ENCODE measurements at places on chromosomes 3 and 15. TPM values are rescaled to one million over a fixed set of nuclear protein-coding genes. Genes with fewer than 3 reads are reported as not detected.

IL17RB gene
- total RNA-seq: 5.6 TPM

DNA sequence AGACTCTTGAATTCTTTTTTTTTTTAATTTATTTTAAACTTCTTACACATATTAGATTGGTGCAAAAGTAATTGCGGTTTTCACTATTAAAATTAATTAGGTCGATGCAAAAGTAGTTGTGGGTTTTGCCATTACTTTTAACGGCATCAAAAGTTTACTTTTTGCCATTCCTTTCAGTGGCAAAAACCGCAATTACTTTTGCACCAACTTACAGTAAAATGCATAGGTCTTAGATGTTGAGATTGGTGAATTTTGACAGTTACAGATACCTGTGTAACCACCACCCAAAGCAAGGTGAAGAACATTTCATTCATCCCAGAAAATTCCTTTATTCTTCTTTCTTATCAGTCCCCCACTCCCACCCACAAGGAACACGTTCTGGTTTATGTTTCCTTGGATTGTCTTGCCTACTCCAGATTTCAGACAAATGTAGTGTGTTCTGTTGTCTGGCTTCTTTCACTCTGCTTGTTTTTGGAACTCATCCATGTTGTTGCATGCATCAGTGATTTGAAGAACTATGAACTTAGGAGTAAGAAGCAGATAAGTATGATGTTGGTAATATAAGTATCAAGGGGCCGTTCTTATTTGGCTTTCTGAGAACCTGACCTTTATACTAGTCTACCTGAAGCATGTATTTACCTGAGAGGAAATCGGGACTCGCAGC, 198.4 kb upstream of the UBE2E1 start:
- no peaks in the 10 kb centered on the region for H3K27me3 ChIP-seq
- no peaks in the 10 kb centered on the region for H3K36me3 ChIP-seq
- H3K27ac ChIP-seq: no peak overlapping the region

AMT gene
- 57.8 TPM for total RNA-seq

- no peak for DNase-seq
- peaks cover 26% of the 10 kb centered on the region for H3K36me3 ChIP-seq
- peak overlapping the region; percentile 98 for H3K27ac ChIP-seq
- no peak overlapping the region for H3K4me3 ChIP-seq
- peaks cover 76% of the 10 kb centered on the region for H3K4me1 ChIP-seq
Measured at GRCh38 chr3:187186801-187187421, 10.4 kb upstream of the RTP1 start.

DNA sequence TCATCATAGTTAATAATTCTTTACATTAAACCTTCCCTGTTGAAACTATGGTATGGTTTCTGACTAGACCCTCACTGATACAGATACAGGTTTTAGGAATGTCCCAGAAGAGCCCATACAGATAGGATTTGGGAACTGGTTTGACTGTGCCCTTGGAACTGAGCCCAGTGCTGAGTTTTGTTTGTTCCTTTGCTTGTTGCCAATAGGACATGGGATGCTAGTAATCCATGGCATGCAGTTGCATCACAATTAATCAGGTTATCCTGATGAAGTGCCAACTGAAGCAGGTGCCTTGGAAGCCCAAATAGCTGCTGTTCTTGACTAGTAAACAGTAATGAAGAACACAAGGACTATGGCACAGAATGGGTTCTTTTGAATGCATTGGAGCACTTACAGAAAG, 230.6 kb downstream of the NEK10 start:
- H3K27ac ChIP-seq: no peak overlapping the region
- no peak for DNase-seq
- no peaks in the 10 kb centered on the region for H3K4me1 ChIP-seq
- H3K4me3 ChIP-seq: no peak overlapping the region

DNA sequence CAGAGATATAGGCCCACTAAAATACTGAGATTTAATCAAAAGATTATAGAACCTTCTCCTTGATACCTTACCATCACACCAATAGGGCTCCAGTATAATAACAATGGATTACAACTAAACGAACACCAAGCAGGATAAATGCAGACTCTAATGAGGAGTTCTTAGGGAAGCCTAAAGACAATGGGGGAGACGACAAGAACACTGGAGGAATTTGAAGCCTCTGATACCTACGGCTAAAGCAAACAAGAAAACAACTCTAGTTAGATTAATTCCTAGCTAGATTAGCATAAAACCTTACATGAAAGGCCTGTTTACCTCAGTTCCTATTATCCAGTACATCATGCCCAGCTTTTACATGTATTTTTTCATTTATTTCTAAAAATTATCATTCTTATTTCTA, 35.1 kb downstream of the NGLY1 start:
- peaks cover 31% of the 10 kb centered on the region for H3K36me3 ChIP-seq
- DNase-seq: no peak
- no peaks in the 10 kb centered on the region for H3K27me3 ChIP-seq
- peaks cover 25% of the 10 kb centered on the region for H3K4me1 ChIP-seq
- no peak overlapping the region for H3K4me3 ChIP-seq
- H3K27ac ChIP-seq: no peak overlapping the region

DNA sequence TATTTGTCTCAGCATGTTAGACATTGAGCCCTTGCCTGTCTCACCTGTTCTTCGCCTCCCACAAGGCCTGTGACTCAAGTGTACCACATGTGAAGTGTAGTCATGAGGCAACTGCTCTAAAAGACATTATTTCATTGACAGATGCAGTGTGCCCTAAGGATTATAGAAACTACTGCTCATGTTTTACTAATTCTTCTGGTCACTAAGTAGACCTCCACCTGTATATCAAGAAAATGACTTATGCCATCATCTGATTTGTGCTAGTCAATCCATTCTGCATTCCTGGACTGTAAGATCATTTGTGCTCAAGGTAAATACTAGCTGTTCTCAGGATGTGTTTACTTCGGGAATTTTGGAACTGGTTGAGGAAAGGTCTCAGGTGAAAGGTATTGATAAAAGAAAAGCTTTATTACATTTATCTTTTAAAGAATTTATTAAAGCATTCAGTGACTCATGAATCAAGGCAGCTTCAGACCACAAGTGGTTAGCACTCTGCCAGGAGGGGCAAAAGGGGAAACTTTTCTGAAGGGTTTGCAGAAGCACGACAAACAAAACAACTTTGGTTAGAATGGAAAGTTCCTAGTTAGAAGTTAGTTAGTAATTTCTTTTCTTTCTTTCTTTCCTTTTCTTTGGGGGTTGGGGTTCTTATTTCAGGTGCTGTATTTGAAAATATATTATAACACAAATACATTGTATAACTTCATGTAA, 465.3 kb upstream of the CBLB start:
- no peak overlapping the region for H3K4me3 ChIP-seq
- H3K27me3 ChIP-seq: no peaks in the 10 kb centered on the region
- no peak for DNase-seq
- H3K4me1 ChIP-seq: peaks cover 2% of the 10 kb centered on the region

SOX14 gene
- total RNA-seq: 0.70 TPM

BNC1 gene
- total RNA-seq: not detected
